ENCODE measurements at places on chromosomes 2 and 18. TPM values are rescaled to one million over a fixed set of nuclear protein-coding genes. Genes with fewer than 3 reads are reported as not detected.

DNA sequence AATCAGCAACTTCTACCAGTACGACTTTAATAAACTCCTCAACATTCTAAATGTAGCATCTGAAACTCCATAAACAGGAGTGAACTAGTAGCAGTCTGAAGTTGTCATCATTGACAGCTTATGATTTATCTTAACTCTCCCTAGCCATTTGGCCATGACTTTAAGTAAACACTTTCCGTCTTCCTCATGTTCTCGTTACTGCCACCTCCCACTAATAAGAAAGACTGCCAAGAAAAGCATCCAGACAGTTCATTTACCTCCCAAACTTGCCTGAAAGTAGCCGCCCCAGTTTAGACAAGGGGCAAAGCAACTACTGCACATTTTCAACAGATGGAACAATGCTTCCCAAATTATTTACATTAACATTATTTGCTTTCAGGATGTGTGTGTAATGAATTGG is 287.5 kb downstream of the OSR1 start:
- no peak for DNase-seq
- no peak overlapping the region for H3K27ac ChIP-seq
- H3K4me1 ChIP-seq: no peaks in the 10 kb centered on the region
- H3K36me3 ChIP-seq: no peaks in the 10 kb centered on the region

Gene CLEC4F
- total RNA-seq: not detected

DNA sequence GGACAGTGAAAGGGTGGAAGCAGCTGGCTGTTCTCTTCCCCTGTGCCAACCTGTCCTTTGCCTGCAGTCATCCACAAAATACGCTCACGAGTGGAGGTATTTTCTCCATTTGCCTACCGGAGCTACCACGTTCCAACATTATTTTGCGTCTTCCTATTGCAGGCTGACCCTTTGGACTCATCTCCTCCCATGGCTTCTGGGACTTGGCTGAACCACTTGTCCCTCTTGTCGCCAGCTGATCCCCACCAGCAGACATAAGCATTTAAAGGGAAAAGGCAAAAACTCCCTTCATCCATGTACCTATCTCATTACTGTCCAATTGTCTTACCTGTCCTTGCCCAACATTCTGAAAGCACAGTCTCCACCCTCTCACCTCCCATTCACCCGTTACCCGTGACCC is 13.0 kb downstream of the C2orf74 start:
- H3K4me1 ChIP-seq: peaks cover 28% of the 10 kb centered on the region
- DNase-seq: no peak

Gene GAL3ST2
- not detected for total RNA-seq

Gene VIT
- not detected for total RNA-seq

DNA sequence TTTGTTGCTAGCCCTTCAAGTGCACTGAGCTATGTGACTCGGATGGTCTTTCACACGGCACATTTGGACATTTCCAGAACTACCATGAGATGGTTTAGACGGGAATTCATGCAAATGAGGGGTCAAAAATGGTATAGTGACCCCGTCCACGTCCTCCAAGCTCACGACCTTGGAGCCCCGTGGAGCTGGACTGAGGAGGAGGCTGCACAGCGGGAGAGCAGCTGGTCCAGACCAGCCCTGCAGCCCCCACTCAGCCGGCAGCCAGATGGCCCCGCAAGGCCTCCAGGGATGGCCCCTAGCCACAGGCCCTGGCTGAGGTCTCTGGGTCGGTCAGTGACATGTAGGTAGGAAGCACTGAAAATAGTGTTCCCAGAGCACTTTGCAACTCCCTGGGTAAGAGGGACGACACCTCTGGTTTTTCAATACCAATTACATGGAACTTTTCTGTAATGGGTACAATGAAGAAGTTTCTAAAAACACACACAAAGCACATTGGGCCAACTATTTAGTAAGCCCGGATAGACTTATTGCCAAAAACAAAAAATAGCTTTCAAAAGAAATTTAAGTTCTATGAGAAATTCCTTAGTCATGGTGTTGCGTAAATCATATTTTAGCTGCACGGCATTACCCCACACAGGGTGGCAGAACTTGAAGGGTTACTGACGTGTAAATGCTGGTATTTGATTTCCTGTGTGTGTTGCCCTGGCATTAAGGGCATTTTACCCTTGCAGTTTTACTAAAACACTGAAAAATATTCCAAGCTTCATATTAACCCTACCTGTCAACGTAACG is 88.8 kb downstream of the EPAS1 start:
- H3K27ac ChIP-seq: no peak overlapping the region
- no peak for DNase-seq
- no peaks in the 10 kb centered on the region for H3K36me3 ChIP-seq
- no peaks in the 10 kb centered on the region for H3K4me1 ChIP-seq
- H3K4me3 ChIP-seq: no peak overlapping the region

Data from CD8-positive, alpha-beta memory T cell (primary cell).